Heart left ventricle (tissue), 16 donors: ENCODE measurements at places on chromosomes 1 and 21.

DNA sequence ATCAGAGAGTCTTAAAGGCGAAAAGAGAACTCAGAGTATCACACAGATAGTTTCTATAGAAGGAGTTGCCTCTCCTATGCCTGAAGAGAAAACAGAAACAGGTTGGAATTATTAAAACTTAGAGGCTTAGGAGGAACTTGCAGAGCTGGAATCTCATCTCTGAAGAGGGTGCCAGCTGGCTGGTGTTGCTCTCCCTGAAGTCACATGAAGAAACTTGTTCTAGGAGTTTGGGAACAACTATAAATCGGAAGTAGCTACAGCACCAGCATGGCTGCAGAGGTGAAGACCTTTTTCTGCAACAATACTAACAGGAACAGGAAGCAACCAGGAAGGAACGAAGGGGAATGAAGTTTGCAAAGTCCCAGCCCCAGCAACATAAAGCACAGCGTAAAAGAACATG lies 35.8 kb downstream of the FMO3 start:
- no peak overlapping the region for H3K4me3 ChIP-seq
- no peaks in the 10 kb centered on the region for H3K27me3 ChIP-seq
- no peaks in the 10 kb centered on the region for H3K36me3 ChIP-seq
- H3K4me1 ChIP-seq = peaks cover 22% of the 10 kb centered on the region

GRCh38 chr1:81802707-81803430 lies 2.1 kb downstream of the ADGRL2 start:
- H3K36me3 ChIP-seq = no peaks in the 10 kb centered on the region
- H3K4me3 ChIP-seq = peak overlapping the region; percentile 65
- peak overlapping the region; percentile 98 for H3K27ac ChIP-seq
- peaks cover 37% of the 10 kb centered on the region for H3K4me1 ChIP-seq
- H3K27me3 ChIP-seq = peaks cover 25% of the 10 kb centered on the region

GRCh38 chr1:39046613-39047210 lies 20.6 kb downstream of the NDUFS5 start:
- H3K27me3 ChIP-seq = no peaks in the 10 kb centered on the region
- H3K36me3 ChIP-seq = no peaks in the 10 kb centered on the region
- H3K4me1 ChIP-seq = peaks cover 5% of the 10 kb centered on the region
- H3K27ac ChIP-seq = peak overlapping the region; percentile 73
- no peak for DNase-seq
- H3K4me3 ChIP-seq = no peak overlapping the region

DNA sequence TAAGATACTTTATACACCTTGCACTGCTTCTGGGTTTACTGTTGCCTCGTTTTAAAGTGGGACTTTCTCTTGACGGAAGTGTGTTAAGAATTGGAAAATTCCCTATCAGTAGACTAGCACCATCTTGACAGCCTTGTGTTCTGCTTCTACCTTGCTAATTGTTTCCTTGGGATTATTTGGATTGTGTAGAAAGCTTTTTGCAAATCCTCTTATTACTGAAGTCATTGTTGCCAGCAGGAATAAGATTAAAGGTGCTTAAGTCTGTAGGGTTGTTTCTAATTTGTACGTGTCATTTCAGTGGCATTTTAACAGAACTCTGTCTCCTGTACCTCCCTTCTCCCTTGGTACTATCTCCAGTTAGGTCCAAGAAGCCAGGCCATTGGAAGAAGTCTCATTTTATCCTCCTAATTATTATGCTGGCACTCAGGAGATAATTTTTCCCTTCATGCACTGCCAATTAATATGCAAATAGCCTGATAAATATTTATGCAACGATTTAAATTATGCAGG lies 107.7 kb downstream of the POU2F1 start:
- no peaks in the 10 kb centered on the region for H3K4me1 ChIP-seq
- no peak for DNase-seq
- H3K36me3 ChIP-seq = peaks cover 8% of the 10 kb centered on the region
- H3K27ac ChIP-seq = no peak overlapping the region

DNA sequence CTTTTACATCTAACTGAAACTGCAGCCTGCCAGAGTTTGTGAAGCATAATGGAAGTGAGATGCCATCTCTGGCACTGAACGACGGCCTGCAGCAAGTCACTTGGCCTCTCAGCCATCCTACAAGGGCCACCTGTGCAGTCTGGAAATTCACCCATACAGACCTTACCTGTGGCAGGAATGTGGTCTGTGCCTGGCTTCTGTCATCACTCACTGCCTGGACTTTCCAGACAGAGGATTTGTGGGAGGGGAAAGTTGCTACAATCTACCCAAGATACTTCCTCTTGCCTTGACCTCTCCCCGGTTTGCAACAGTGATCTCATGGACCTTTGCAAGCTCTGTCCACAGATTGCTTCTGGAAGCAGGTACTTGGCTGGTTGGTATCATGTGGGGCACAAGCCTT lies 58.4 kb upstream of the ATP1B1 start:
- no peaks in the 10 kb centered on the region for H3K36me3 ChIP-seq
- no peak overlapping the region for H3K27ac ChIP-seq
- H3K4me3 ChIP-seq = no peak overlapping the region
- peaks cover 12% of the 10 kb centered on the region for H3K4me1 ChIP-seq
- DNase-seq = no peak
- no peaks in the 10 kb centered on the region for H3K27me3 ChIP-seq

DNA sequence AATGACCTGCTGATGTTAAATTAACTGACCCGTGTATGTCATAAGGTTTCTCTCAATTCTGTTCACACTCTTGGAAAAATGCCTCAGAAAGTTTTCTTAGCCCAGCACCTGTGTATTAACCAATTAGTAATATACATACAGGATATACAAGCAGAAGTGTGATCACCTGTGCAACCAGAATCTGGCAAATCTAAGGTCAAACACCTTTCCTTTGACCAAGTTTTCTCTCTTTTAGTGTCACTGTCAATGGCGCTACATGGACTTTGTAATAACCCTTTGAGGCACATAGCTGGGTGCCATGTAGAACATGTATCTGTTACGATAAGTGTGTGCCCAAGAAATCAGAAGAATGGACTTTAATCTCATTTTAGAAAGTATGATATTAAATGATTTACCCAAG lies 1.1 kb downstream of the NCSTN start:
- no peaks in the 10 kb centered on the region for H3K27me3 ChIP-seq
- no peak overlapping the region for H3K27ac ChIP-seq
- no peak for DNase-seq

DNA sequence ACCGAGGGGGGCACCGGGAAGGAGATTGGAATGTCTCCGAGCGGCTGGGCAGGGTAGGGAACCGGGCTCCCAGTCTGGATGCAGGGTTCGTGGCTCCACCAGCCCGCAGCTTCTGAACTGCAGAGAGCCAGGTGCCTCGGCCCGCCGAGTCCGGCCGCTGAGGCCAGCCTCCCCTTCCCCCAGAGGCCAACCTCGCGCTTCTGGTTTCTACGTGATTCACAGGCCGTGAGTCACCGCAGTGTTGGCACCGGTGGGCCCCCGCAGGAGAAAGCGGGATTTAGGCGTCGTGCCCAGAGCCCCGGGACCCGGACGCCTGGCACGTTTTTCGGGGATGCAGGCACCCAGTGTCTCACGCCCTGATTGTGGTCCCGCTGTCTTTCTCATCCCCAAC lies 458 bp downstream of the CRABP2 start:
- peak overlapping the region; percentile 91 for H3K27ac ChIP-seq
- peaks cover 37% of the 10 kb centered on the region for H3K4me1 ChIP-seq
- H3K36me3 ChIP-seq = no peaks in the 10 kb centered on the region
- peaks cover 24% of the 10 kb centered on the region for H3K27me3 ChIP-seq
- peak overlapping the region; percentile 54 for H3K4me3 ChIP-seq
- no peak for DNase-seq

GRCh38 chr1:37670133-37670532 lies 22.2 kb upstream of the CDCA8 start:
- peaks cover 5% of the 10 kb centered on the region for H3K27me3 ChIP-seq
- H3K4me3 ChIP-seq = no peak overlapping the region
- no peak overlapping the region for H3K27ac ChIP-seq
- DNase-seq = no peak
